ENCODE measurements at places on chromosomes 6 and 20.

DNA sequence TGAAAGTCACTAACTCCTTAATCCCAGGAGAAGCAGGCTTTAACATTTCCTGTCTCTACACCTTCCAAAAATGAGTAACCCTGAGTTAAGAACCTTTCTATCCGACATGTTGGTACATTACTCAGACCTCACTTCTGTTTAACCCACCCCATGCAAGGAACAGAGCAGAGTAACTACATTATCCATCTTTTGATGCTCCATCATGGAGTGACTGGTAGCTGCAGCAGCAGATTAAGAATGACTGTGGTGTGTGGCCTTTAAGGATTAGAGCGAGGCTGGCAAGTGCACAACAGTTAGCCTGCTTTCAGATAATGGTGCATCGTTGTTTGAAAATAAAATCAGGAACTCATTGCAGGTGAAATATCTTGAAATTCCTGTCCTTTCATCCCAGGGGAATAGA is 2.0 kb downstream of the TRAF3IP2 start:
- no peak for DNase-seq

GRCh38 chr6:112038268-112038667 is 15.6 kb upstream of the CCN6 start:
- DNase-seq = no peak

DNA sequence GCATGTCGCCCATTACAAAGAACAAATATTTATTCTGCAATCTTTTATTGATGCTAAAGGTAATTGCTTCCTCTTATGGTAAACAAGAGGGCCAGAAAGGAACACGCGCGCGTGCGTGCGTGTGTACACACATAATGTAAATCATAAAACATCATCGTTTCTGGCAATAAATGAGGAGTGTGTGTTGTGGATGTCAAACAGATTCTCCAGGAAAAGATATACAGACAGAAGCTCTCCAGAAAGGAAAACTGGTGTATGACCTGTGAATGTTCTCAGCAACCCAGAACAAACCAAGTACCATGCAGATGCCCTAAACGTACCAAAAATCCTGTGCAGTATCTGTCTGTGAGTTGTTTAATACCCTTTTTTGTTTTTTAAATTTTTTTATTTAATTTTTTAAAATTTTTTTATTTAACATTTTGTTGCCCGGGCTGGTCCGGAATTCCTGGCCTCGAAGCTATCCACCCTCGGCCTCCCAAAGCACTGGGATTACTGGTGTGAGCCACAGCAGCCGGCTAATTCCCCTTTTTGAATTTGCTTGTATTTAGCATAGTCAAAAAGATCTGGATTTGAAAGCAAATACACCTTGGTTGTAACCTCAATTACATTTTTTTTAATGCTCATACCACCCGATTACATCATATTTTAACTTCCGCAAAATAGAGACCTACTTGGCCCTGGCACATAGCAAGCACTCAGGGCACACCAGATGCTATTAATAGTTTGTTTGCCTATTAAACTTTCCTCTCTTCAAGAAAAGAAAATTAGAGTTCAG is 909 bp upstream of the NUDT3 start:
- DNase-seq = no peak

DNA sequence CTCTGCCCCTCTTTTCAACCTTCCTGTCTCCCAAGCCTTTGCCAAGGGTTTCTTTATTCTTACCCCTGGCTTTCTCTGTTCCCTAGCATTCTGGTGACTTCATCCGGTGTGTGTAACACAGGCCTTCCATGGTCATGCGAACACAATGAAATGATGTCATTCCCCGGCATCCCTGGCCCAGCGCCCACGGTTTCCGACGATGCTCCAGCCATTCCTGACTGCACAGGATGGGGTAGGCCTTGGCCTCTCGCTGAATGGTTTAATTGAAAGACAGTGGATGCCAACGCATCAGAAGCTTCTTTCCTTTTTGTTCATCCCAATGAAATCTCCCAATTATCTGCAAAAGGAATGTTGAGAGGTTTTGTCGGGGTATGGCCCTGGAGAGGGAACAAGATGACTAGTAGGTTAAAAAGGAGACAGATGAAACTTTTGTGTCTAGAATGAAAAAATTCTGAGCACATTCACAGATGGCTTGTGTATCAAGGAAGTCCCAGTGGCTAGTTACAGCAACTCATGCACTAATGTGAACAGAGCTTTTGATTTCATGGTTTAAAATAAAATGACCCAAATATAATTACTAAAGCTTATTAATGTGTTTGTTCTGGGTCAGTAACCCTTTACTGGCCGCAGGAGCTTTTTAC is 655.0 kb downstream of the QKI start:
- no peak for DNase-seq

DNA sequence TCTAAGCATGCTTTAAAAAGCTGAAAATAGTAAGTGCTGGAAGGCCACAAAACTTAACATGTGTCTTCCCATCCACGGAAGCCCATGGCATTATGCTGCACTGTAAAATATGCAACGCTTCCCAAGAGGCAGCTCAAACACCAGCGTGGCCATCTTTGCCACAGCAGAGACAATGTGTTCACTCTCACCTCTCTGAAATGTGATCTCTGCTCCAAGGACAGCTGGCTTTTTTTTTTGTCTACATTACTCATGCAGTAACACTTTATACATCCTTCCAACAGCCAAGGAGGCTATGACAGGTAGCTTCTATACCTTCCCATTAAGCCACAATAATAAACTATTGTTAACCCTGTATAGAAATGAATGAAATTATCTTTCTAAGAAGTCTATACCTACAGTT is 49.2 kb downstream of the BLOC1S5 start:
- DNase-seq = no peak

GRCh38 chr6:101640131-101640530 is 246.6 kb downstream of the GRIK2 start:
- no peak for DNase-seq

DNA sequence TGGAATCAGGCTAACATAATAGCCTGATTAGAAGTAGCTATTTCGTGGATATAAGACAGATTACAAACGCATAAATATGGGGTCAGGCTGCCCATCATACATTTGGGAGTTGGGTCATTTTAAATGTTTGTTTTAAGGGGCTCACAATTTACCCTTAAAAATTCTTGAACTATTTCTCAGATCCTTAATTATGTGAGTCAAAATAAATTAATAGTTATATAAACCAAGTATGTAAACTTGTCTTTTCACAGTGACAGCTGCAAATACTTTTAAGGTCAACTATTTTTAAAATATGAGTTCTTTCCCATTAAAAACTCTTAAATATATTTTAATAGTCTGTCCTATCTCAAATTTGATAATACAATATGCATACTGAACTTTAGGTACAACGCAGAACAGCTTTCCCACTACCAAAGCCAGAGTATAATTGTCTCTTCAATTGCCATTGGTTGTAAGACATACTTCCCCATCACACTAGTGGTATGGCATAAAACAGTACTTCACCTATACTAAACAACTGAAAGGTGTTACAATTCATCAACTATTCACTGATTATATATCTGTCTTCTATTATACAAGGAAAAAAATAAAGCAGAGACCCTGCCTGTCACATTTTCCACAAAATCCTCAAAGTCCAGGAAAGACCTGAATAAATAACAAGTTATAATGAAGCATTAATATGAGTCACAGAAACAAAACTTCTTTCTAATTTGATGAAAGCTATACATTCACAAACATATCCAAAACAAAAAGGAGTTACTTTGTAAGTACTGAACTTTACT is 80.8 kb upstream of the COL21A1 start:
- DNase-seq = no peak

DNA sequence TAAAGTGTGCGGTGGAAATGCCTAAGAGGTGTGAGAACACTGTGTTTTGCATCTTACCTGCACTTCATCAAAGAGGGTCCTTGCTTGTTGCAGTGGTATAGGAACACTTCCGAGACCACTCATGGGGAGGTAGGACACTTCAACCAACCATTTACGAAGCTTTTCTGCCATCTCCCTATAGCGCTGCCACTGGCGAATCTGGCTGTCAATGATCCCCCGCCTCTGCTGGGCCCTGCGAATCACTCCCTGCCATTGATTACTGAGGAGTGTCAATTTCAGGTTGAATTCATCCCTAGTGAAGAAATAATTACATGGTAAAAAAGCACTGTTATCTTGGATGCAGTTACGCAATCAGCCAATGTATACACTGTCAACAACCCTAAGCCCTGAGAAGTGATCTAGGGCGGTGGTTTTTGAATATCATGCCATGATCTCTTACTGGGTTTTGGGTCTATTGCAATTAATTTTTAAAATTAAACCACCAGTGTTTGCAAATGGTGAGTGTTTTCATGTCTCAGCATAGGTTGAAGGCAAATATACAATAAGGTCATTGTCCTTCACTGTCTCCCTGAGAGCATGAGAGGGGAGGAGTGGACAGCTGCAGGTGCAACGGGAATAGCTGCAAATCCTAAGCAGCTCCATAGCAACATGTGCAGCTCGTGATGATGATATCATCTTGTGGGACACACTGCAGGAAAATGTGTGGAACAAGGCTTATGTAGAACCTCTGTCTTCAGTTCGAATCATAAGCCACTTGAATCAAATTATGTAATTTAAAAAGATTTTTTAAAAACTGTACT is 400.6 kb downstream of the ESR1 start:
- no peak for DNase-seq

DNA sequence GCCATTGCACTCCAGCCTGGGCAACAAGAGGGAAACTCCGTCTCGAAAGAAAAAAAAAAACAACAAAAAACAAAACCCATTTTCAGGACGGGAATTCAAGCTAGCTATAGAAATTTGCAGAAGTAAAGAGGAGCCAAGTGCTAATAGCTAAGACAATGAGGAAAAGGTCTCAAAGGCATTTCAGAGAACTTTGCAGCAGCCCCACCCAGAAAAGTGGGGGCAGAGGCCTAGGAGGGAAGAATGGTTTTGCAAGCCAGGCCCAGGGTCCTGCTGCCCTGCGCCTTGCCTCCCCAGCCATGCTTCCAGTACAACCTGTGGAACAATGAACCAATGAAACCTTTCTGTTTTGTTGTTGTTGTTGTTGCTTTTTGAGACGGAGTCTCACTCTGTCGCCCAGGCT is 38.3 kb upstream of the SAMHD1 start:
- no peak for DNase-seq

DNA sequence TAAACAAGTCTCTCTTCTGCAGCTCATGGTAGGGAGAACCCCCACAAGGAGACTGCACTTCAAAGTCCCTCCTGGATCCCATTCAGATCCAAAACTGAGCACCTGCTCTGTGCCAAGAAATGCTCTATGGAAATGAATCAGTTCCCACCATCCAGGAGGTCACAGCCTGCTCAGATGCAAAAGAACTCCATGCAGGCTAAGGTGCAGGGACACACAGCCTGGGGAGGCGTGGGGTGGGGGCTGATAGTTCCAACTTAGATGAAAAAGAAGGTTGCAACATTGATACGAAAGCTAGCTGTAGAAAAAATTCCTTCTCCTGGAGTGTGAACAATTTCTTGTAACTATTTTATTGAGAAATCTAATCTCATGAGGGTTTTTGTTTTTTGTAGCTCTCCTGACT is 111.0 kb upstream of the TMEM170B start:
- no peak for DNase-seq

DNA sequence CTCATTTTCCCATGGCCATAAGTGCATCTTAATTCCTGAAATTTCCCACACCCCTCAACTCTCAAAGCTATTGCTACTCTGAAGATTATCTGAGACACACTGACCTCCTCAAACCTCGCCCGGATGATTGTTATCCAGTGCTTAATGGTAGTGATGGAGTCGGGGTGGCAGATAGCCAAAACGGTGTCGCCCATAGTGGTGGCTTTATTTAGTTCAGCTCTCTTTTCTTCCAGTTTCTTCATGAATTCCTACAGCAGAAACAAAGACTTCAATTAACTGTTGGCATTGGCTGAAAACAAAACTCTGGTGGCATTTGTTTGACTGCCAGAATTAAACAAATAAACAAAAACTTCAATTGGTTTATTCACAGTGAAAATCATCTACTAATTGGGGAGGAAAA is 165.4 kb downstream of the DST start:
- DNase-seq = no peak

- no peak for DNase-seq
These were observed 109.6 kb upstream of the CARMIL1 start for GRCh38 chr6:25169553-25169952.

DNA sequence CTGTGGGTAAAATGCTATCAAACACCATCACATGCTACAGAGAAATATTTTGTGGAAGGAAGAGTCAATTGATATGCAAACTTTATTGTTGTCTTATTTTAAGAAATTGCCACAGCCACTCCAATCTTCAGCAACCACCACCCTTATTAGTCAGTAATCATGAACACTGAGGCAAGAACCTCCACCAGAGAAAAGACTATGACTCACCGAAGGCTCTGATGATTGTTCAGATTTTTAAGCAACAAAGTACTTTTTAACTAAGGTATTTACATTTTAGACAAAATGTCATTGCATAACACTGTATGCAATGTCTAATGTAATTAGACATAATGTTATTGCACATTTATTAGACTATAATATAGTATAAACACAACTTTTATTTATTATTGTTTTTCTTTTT is 26.2 kb upstream of the MMP24 start:
- DNase-seq = no peak

- no peak for DNase-seq
These were observed 11.5 kb upstream of the ZBTB22 start for GRCh38 chr6:33329058-33329457.

GRCh38 chr20:47427746-47428145 is 71.2 kb upstream of the ZMYND8 start:
- DNase-seq = no peak

GRCh38 chr20:54061101-54061881 is 9.1 kb downstream of the BCAS1 start:
- no peak for DNase-seq

DNA sequence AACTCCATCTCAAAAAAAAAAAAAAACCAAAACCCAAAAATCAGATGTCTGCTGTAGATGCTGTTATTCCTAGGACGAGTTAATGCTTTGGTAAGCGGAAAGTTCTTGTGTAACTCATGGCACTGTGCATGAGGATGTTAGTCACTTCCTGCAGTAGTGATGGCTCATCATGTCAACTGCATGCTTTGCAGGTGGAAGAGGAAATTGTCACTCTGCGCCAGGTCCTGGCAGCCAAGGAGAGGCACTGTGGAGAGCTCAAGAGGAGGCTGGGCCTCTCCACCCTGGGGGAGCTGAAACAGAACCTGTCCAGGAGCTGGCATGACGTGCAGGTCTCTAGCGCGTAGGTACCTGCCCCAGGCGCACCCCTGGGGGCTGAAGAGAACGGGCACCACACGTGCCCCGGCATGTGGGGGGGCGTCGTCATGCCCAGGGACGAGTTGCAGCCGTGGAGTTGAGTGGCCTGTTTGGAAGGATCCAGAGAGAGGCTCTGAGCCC is 8.5 kb downstream of the TPD52L2 start:
- no peak for DNase-seq

DNA sequence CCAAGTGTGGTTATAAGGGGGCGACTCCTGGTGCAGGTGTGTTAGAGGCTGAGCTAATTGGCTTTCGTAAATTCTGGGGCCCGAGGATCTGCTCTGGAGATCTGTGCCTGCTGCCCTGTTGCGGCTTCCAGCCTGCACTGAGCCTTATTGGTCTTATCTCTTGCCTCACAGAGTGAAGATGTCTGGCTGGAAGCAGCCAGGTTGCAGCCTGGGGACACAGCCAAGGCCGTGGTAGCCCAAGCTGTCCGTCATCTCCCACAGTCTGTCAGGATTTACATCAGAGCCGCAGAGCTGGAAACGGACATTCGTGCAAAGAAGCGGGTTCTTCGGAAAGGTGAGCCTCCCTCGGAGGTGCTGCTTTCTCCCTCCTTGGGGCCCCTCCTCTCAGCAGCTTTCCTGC is 20.0 kb downstream of the PRPF6 start:
- DNase-seq = no peak
